ENCODE measurements at places on chromosomes 1 and 21. TPM values are rescaled to one million over a fixed set of nuclear protein-coding genes. Genes with fewer than 3 reads are reported as not detected.

DNA sequence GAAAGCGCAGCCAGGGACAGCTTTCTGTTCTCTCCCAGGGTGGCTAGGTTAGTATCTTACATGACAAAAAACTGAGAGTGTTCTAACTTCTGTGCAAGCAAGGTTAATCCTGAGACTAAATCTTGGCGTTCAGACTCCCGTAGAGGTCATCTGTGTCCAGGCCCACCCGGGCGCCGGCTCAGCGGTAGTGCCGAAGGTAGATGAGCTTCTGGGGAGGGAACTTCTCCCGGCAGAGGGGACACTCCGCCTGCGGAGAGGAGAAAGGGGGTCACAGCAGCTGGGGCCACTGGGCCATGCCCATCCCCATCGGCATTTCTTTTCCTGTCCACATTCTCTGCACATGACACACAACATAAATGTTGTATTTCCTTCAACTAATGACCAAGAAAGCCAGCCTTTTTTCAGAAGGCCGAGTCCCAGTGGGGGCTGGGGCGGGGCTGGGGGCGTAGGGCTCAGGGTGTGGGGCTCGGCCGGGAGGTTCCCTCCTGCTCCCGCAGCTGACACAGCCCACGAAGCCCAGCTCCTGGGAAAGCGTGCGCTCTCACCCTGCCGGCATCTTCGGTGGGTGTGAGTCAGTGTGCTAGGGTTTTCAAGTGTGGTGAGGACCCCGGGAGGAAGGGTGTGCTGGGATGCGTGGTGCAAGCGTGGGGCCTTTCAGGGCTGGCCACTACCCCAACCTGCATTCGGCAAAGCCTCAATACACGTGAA, 6.6 kb downstream of the PEX10 start:
- no peak for DNase-seq

DNA sequence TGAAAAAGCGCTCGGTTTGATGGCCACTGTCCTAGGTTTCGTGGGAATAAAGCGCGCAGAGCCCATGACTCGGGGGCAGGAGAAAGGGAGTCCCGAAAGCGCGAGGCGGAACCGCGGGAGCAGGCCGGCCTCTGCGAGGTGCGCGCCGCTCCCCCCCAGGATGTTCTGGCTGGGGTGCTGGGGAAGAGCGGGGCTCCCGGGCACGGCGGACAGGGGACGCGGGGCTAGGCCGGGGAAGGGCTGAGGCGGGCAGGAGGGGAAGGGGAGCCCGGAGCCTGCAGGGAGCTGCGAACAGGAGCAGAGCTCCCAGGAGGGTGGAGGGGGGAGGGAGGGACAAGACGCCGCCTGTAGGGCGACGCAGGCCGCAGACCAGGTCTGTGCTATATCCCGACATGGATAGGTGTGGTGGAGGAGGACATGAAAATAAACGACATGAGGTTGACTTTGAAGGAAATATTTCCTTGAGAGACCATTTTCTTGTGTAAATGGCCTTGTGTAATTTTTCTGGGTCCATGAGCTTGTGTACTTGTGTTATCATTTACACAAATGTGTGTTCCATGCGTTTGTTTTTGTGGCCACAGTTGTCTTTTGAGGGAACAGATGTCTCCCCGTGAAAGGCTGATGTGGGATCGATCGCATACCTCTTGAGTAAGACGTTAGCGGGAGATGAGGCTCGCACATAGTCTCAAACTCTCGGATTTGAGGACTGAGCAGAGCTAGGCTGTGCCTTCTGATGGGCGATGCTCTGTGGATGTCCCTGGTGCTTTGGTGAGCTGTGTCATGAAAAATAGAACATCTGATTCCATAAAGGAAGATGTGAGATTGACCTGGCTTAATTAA, 1.3 kb downstream of the PCNT start:
- DNase-seq: peak; percentile 25

EDEM3 gene
- total RNA-seq: 25.3 TPM

HES5 gene
- total RNA-seq: not detected

Measured in activated T-helper 2 cell treated with anti-CD3 and anti-CD28 coated beads, Interferon-gamma antibody, Interleukin-2, Interleukin-4, amounts not matched to agents 10 μg/mL and 5 μg/mL and 100 μg/mL, durations not matched to agents 14 hours and 24 hours and 36 hours (primary cell).